Common myeloid progenitor, CD34-positive (primary cell): ENCODE measurements at places on chromosomes 12 and 14.

DNA sequence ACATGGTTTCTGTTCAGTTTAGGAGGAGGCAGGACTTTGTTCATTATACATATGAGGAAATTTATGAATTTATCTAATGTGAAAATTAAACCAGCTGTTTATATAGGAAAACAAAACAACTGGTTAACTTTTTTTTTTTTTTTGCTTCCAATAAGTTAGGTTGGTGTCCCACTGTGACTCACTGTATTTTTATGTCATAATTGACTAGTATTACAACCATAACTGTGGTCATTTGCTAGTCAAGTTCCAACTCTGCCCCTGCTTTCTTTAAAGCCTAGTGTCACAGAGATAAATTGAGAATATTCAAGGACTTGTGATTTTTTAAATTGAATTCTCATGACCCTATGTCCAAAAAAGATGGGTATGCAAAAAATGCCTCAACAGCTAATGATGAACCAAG, 227.7 kb downstream of the BCAT1 start:
- no peak for DNase-seq

DNA sequence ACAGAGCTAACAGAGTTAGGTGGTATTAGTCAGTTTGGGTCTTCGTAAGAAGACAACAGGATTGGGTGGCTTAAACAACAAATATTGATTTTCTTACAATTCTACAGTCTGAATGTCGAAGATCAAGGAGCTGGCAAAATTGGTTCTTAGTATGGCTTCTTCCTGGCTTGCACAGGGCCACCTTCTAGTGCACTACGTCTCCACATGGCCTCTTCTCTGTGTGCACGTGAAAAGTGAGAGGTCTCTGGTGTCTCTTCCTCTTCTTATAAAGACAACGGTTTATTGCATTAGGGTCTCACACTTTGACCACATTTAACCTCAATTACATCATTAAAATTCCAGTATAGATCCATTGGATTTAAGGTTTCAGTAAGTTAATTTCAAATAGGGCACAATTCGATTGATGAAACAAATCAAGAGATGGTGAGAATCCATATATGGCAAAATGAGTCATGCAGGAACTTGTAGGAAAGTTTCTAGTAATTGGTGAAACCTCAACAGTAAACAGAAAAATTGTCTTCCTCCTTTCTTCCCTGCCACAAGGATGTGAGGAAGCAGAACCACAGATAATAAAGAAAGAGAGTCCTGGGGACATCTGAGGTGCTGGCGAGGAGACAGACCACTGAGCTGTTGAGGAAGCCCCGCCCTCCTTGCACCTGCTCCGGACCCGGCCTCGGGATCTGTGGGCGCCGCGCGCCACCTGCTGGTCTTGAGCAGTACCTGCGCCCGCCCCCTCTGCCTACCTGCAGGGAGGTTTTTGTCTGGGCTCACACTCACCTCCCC, 846.7 kb downstream of the TMEM121 start:
- DNase-seq = peak; percentile 77

GRCh38 chr14:23112359-23113178, 6.5 kb downstream of the CEBPE start:
- peak; percentile 91 for DNase-seq

GRCh38 chr12:92021666-92022035, 124.0 kb downstream of the BTG1 start:
- no peak for DNase-seq

DNA sequence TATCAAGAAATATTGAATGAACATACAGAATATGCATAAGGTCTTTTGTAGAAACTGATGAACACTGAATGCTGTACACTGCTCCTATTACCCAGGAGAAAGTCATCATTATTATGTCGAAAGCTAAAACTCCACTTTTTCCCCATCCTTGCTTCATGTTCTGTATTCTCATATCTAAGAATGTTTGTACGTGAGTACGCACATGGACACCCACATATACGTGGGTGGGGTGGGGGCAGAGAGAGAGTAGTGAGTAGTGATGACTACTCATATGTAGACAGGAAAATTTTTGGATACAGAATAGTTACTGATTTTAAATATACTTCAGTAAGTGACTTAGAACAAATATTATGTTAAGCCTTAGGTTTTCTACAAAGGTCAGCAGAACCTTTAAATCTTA, 75.1 kb downstream of the FERMT2 start:
- no peak for DNase-seq

DNA sequence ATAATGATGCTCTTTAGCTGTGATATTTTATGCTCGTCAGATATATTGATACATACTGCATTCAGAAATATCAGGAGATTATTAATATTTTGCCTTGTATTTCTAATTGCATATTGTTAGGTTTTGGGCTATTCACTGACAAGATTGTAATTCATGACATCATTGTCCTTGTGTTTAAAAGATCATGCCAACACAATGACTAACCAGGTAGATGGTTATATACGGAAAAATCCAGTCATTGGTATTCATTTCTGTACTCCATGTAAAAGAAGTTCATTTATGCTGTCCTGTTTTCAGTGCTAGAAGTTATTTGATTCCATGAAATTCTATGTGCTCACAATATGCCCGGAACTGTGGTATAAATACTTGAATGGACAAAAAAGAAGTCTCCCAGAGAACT, 107.5 kb downstream of the KITLG start:
- DNase-seq = no peak

DNA sequence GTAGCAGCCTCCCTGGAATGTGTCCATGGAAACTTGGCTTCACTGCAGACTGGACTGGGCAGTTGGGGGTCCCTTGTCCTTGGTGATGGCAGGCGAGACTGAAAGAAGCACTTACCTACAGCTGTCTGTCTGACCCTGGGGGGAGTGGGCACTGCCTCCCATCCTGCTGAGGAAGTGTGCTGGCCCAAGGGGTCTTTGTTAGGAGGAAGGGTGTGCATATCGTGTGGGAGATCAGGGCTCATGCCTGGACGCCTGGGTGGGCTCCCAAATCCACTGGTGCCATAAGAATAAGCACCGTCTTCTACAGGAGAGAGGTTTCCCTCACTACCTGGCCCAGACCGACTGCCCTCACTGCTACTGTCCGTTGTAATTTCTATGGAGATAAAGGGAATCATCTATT, 81.4 kb downstream of the PIWIL1 start:
- DNase-seq = no peak

DNA sequence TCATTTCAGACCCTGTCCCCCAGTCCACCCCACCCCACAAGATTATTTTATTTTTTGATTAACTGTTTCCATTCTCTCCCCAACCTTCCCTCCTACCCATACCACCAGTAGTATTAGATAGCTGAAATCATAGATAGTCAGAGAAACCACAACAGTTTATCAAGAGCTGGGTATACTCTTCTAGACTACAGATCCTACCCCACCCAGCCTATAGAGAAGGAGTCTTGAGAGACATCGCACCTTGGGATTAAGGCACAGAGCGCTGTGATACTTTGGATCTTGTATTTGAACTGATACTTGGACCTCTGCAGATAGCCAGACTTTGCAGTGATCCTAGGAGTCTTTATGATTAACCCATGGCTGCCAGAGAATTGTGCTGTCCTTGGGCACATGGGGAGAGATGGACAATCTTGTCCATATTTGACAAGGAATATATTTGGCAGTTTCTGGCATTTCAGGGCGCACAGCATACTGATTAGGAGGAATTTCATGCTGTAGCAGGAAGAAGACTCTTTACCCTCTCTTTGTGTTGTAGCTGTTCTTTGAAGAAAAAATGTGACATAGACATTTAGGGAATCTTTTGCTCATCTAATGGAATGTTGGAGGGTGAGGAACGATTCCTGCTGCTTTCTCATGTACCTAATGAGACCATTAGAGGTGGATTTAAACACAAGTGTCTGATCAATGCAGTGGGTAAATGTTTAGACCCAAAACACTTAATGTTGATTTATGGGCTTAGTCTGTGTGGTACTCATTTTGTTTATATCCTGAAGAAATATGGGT, 982 bp downstream of the RBMS2 start:
- peak; percentile 20 for DNase-seq

- no peak for DNase-seq
Measured at GRCh38 chr12:19437996-19438395, 1.3 kb upstream of the AEBP2 start.

- no peak for DNase-seq
Measured at GRCh38 chr12:118034429-118035189, 18.1 kb downstream of the RFC5 start.

DNA sequence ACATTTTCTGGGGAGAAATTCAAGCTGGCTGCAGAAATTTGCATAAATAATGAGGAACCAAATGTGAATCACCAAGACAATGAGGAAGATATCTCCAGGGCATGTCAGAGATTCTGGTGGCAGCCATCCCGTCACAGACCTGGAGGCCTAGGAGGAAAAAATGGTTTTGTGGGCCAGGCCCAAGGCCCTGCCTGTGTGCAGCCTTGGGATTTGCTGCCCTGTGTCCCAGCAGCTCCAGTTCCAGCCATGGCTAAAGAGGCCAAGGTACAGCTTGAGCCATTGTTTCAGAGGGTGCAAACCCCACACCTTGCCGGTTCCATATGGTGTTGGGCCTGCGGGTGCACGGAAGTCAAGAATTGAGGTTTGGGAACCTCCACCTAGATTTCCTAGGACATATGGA, 147.5 kb downstream of the ADCK1 start:
- DNase-seq = no peak

GRCh38 chr12:4289998-4290790, 16.6 kb downstream of the CCND2 start:
- DNase-seq = no peak

GRCh38 chr12:48003226-48004052, 837 bp downstream of the COL2A1 start:
- peak; percentile 73 for DNase-seq

DNA sequence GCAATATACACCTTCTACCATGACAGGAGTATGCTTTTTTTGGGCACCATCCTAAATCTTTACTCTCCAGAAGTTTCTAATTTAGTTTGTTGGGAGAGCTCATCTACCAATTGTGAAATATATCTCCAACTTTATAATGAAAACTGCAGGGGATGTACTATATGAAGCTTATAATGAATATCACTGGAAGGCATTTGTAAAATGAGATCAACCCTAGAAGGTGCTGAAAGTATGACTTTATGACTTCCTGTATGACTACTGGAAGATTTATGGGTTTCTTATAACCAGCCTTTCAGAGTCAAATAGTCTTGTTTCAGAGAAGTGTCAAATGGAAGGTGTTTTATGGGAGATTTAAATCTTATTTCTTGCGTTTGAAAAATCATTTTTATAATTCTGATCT, 122.9 kb downstream of the MYRFL start:
- DNase-seq = no peak

GRCh38 chr14:61553730-61554641, 141.3 kb upstream of the HIF1A start:
- DNase-seq = no peak

DNA sequence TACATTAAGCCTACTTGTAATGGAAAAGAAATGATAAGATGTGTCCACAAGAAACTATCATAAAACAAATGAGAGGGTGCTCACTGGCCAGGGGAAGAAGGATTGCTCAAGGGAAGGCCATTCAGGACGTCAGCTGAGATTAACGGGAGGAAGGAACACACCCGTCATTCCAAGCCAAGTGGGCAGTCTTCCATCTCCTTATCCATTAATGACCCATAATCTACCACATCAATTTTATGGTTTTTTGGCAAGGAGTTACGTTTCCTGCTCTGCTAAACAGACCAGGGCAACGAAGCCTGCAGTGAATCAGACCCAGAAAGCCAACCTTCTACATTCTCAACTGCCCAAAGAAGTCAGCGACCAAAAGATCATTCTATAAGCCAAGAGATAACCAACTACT, 25.1 kb downstream of the PRKAB1 start:
- no peak for DNase-seq

GRCh38 chr12:108313606-108314351, 25.3 kb downstream of the CMKLR1 start:
- DNase-seq = peak; percentile 96

DNA sequence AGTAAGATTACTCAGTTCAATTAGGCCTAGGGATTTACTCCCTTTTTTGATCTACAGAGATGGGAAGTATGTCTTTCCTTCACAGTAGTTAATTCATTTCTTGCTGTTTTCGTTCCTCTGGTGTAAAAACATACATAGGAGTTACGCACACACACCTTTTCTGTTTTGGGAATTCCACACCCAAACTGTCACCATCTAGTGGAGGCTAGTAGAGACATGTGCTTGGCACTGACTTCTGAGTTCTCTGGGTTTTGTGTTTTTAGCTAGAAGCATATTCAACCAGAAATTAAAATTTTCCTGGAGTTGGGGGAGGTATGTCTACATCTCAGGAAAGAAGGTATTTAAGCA, 1.4 kb downstream of the SUSD6 start:
- DNase-seq = no peak

- no peak for DNase-seq
Measured at GRCh38 chr12:92400006-92400405, 254.4 kb upstream of the BTG1 start.

- DNase-seq = no peak
Measured at GRCh38 chr12:15651371-15651770, 137.8 kb downstream of the EPS8 start.

- DNase-seq = peak; percentile 56
Measured at GRCh38 chr12:76790564-76791552, 26.9 kb downstream of the ZDHHC17 start.

DNA sequence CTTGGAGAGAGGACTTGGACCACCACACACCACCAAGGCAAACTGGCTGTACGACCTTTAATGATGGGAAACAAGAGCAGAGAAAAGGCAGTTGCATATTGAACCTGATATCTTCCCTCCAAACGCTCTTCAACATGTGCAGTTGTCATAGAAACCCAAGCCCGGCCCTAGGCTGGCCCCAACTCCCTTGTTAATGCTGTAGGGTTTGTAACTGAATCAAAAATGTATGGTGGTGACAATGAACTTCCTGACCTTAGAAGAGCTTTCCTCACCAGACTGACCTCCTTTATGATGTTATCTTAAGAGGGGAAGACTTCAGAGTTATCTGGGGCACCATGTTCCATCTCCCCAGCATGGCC, 12.3 kb downstream of the APOLD1 start:
- DNase-seq = no peak

DNA sequence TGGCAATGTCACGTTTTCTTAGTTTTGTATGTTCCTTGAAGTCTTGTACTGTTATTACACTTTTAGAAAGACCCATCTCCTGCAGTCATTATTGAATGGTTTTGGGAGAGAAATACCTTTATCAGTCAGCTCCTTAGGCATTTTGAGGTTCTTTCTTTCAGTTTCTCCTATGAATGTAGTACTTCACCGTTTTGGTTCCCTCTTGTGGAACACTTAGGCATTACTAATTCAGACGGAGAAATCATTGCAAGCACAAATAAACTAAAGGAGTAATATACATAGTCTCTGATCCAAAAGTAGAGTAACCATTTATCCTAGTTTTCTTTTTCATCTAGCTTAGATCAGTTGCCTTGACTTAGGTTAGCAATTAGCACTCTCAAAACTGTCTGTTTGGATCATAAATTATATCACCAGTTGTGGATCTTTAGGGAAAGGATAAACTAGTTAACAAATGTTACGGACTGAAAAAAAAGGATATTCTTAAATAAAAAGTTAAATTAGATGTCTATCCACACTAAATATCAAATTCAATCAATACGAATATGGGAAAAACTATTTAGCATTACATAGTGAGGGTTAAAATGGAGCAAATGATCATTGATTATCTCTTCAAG, 1538.3 kb upstream of the SEL1L start:
- peak; percentile 24 for DNase-seq
